A549 treated with CpdA at 1 μM for 4 hours (cell line): ENCODE measurements at places on chromosomes 16 and 17. TPM values are rescaled to one million over a fixed set of nuclear protein-coding genes. Genes with fewer than 3 reads are reported as not detected.

Gene KIF18B
- total RNA-seq = 34.7 to 40.7 TPM (median 40.0 TPM) in 5 replicates

Gene WIPF2
- 18.6 to 24.3 TPM (median 20.0 TPM) in 5 replicates for total RNA-seq

Gene TMED6
- 0.06 TPM in 1 of 5 replicates, not detected in the others for total RNA-seq

Gene WNT3
- 4.4 to 6.4 TPM (median 5.6 TPM) in 5 replicates for total RNA-seq

Gene MRPL10
- 87.6 to 113 TPM (median 96.3 TPM) in 5 replicates for total RNA-seq

Gene SMTNL2
- total RNA-seq = 0.12 to 0.99 TPM (median 0.31 TPM) in 5 replicates

Gene HOXB6
- total RNA-seq = 4.8 to 6.8 TPM (median 5.4 TPM) in 5 replicates

Gene TNFRSF12A
- 446 to 698 TPM (median 646 TPM) in 5 replicates for total RNA-seq

Gene CD300LB
- total RNA-seq = 0.06 to 0.22 TPM (median 0.09 TPM) in 3 of 5 replicates, not detected in the others

Gene SHISA6
- total RNA-seq = not detected in 5 replicates
